Urinary bladder (tissue), 4 donors: ENCODE measurements at places on chromosomes 16 and 17. TPM values are rescaled to one million over a fixed set of nuclear protein-coding genes. Genes with fewer than 3 reads are reported as not detected.

- DNase-seq = no peak
Observed at GRCh38 chr16:73022534-73022933, 25.4 kb downstream of the ZFHX3 start.

GRCh38 chr16:797120-797420 lies 3.5 kb downstream of the GNG13 start:
- DNase-seq = no peak

- DNase-seq = no peak
Observed at GRCh38 chr16:52912565-52913173, 140.0 kb downstream of the CHD9NB start.

GRCh38 chr16:64370112-64370511 lies 751.8 kb downstream of the CDH11 start:
- DNase-seq = no peak

GRCh38 chr16:30958175-30959079 lies 873 bp downstream of the SETD1A start:
- no peak for DNase-seq

GRCh38 chr16:82203198-82203597 lies 33.2 kb upstream of the MPHOSPH6 start:
- no peak for DNase-seq

- DNase-seq = no peak
Observed at GRCh38 chr17:49029801-49030200, 32.6 kb downstream of the IGF2BP1 start.

DNA sequence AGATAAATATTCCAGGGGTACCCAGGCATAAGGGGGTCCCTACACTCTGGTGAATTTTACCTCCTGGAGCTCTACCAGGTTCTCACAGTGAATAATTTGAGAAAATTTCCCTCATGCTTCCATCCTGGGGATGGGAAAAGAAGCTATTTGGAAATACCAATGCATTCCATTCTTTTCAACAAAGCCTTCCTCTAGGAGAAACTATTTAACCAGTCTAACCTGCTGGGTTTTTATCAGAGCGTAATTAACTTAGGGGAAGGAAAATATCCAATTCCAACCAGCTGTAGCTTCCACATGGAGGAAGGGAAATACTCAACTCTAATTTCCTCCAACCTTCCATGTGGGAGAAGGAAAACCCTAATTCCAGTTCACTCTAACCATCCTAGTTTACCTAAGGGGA lies 17.0 kb downstream of the MFSD6L start:
- no peak for DNase-seq

DNA sequence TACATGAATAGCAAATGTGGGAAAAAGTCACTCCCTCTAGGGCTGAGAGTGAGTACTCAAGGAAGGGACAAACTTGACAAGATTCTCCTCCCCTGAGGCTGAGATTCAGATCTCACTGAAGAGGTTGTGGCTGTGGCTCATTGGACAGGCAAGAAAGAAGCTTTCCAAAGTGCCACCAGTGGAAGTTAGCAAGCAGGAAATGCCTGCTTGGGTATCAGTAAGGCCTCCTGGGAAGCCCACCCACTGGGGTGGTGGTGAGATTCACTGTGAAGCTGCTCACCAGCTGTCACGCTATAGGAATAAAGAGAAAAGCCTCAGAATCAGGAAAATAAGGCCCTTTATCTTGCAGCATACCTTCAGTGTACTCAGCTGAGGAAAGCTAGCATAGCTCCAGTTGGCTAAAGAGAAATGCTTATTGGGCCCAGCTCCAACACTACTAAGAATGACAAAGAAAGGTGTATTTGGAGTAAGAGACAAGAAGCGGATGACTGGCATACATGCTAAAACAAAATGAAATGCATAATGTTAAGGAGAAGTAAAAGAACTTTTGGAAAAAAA lies 274.4 kb upstream of the TOM1L1 start:
- DNase-seq = no peak

DNA sequence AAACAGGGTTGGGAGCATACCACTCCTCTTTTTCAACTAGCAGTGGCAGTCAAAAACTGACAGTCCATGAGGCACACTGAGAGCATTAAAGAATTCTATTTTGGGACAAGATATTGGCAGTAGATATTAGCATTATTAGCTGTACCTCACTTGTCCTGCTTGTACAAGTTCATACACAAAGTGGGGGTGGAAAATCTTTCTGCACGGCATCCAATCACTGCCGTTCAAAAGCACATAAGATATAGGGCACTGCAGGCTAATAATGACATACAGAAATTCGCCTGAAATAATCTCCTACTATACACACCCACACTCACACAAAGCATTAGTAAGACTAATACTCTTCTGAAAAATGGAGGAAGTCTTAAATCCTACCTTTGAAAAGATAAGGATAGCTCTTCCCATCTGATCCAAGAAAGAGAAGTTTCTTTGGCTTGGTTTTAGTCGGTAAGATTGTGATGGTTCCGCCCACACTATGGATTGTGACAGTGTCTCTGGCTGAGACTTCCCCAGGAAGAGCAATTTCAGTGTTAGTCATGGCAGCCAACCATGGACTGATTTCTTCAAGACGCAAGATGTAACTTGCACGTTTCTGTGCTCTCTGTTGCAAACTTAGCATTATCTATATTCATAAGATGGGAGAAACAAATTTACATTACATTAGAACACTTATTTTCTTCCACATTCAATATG lies 40.6 kb upstream of the ARL6IP1 start:
- no peak for DNase-seq

- no peak for DNase-seq
Observed at GRCh38 chr17:1566505-1567199, 4.1 kb upstream of the PITPNA start.

DNA sequence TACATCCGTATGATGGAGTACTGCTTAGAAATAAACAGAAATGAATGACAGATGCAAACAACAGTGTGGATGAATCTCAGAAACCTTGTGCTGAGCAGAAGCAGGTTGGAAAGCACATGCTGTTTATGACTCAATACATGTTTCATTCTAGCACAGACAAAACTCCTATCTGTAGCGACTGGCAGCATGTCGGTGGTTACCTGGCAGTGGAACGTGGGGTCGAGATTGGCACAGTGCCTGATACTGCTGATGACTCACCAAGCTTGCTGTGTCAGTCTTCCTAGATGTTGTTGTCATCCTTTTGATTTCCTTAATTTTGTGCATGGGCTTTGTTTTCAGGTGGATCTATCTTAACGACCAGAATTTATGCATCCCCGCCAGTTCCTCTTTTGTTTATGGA lies 62.1 kb downstream of the GAN start:
- DNase-seq = no peak

DNA sequence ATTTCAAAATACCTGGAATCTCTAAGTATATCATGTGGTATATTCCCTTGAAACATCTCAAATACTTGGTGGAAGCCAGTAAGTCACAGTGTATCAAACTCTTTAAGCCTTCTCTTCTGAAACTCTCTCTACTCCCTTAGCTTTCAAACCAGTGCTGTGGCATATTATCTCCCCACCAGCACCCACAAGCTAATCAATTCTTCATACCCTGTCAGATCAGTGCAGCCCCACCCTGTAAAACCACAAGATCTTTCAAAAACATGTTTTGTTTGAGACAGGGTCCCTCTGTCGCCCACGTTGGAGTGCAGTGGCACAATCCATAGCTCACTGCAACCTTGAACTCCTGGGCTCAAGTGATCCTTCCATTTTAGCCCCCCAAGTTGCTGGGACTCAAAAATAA lies 91.6 kb upstream of the C17orf78 start:
- DNase-seq = no peak

- no peak for DNase-seq
Observed at GRCh38 chr17:6941989-6942388, 53.9 kb upstream of the ALOX12 start.

DNA sequence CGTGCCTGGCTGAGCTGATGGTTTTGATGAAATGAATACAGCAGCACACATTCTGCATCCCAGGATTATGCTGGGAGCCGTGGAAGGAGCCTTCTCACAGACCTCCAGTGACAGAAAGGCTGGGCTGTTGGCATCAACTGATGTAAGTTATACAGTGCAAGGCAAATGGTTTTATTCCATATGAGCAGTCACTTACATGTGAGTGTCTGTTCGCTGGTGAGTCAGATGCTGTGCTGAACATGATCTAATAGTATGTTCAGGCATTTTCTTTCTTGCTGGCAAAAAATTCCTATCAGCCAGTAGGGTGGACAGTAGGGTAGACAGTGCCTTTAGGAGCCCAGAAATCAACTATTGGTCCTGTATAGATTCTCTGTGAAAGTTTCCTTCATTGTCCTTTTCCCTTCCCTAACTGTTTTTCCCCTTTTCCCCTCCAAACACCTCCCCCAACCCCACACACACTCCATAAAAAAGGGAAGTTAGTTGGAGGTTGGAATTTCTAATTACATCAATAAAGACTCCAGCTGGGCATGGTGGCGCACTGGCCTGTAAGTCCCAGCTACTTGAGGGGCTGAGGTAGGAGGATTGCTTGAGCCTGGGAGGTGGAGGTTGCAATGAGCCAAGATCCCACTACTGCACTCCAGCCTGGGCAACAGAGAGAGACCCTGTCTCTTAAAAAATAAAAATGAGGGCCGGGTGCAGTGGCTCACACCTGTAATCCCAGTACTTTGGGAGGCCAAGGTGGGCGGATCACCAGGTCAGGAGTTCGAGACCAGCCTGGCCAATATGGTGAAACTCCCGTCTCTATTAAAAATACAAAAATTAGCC lies 36.2 kb downstream of the LDHD start:
- no peak for DNase-seq

GRCh38 chr16:49514073-49514980 lies 140.7 kb downstream of the C16orf78 start:
- no peak for DNase-seq

GRCh38 chr16:4461250-4462085 lies 13.0 kb downstream of the NMRAL1 start:
- no peak for DNase-seq

- no peak for DNase-seq
Observed at GRCh38 chr16:2586901-2587480, 49.2 kb downstream of the PDPK1 start.

- DNase-seq = no peak
Observed at GRCh38 chr16:3842994-3843393, 37.5 kb downstream of the CREBBP start.

DNA sequence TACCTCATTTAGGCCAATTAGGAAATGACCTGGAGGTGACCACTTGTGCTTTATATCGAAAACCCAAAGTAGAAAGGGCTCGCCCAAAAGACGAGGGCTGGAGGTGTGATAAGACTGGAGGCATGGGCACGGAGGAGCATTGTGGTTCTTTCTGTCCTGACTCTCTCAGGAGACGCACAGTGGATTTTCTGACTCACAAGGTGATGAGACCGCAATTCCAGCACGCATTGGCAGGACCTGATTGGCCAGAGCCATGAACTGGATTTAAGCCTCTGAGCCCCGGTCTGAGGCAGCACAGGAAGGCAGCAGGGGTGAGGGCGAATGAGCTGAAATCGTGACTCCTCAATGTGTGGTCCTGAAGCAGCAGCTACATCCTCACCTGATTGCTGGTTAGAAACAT lies 559.1 kb upstream of the SALL1 start:
- DNase-seq = no peak

GRCh38 chr16:3485821-3486505 lies 9.3 kb downstream of the C16orf90 start:
- DNase-seq = no peak

GRCh38 chr16:53805113-53805512 lies 101.2 kb downstream of the FTO start:
- DNase-seq = no peak

GRCh38 chr16:70770626-70771552 lies 30.1 kb downstream of the VAC14 start:
- no peak for DNase-seq

DNA sequence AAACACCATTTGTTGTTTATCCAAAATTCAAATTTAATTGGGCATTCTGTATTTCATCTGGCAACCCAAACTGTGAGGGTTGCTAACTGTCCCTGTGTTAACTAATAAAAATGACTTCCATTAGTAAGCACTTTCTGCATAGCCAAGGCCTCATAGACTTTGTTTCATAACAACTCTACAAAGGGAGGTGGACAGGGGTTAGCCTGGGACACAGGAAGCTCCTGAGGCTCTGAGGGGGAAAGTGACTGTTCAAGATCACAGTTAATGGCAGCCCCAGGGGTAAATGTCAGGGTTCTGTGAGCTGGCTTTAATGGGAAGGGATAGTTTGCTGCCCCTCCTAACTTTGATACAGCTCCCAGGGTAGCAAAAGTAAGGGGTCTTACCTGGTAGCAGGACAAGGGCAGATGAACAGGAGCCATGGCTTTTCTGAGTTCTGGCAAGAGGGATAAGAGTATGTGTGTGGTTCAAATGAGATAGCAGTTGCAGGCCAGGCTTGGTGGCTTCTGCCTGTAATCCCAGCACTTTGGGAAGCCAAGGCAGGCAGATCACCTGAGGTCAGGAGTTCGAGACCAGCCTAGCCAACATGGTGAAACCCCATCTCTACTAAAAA lies 2.2 kb downstream of the HEATR9 start:
- no peak for DNase-seq

GRCh38 chr16:84266451-84266850 lies 26.6 kb upstream of the KCNG4 start:
- peak; percentile 29 for DNase-seq

GRCh38 chr17:71118039-71118438 lies 948.7 kb downstream of the KCNJ2 start:
- no peak for DNase-seq

GRCh38 chr17:71113347-71113746 lies 944.0 kb downstream of the KCNJ2 start:
- DNase-seq = no peak

Gene CLEC10A
- total RNA-seq = 5.0 TPM

Gene WFDC1
- 44.6 TPM for total RNA-seq

Gene UTS2R
- total RNA-seq = not detected

Gene ULK2
- total RNA-seq = 51.7 TPM

Gene CLDN7
- 24.2 TPM for total RNA-seq

Gene CD79B
- 1.3 TPM for total RNA-seq

Gene CCT6B
- total RNA-seq = 8.3 TPM

Gene TPSD1
- total RNA-seq = 1.1 TPM

Gene CX3CL1
- total RNA-seq = 2.1 TPM

Gene IKZF3
- total RNA-seq = 1.2 TPM

Gene KCNAB3
- total RNA-seq = 2.3 TPM

Gene SLFN11
- total RNA-seq = 47.3 TPM

Gene CACNA1G
- total RNA-seq = 6.6 TPM

Gene RPL19
- 1,329 TPM for total RNA-seq

Gene CACNA1H
- 10.6 TPM for total RNA-seq

Gene VAT1L
- 33.2 TPM for total RNA-seq
